ENCODE measurements at places on chromosomes 4 and X.

- peak; percentile 39 for ATAC-seq
These were observed 146.1 kb downstream of the DCTD start for GRCh38 chr4:182770996-182771514.

DNA sequence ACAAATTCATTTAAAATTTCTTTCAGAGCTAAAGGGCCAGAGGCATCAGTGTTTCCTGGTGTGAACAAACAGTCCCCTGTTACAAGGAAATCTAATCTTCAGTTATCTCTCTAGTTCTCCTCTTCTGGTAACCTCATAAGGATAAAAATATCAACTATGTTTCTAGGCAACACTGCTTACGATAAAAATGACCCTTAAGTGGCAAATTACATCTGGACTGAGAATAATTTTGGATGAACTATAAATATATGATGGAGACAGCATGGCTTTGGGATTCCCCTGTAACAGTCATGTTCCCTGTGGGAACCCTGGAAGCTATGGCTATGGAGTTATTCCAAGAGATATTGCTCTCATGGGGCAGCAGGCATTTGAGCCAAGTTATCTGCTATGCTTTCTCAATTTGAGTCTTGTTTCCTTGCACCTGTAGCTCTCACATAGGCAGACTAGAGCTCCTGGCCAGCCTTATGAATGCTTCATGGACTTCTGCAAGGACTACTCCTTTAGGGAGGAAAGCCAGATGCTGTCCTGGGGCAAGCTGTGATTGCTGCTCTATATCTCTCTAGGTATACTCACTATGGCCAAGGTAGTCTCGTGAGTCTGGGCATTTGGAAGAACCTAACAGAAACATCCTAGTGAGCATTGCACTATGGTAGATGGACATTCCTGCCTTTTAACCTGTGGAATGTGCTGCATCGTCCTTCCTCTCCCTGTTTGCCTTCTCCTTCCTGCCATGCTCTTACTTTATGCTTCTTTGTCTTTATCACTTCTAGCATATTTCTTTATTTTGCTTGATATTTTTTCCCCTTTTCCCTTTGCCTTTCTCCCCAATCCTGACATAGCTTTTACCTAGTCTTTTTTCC is 14.2 kb downstream of the C4orf33 start:
- no peak for ATAC-seq

- ATAC-seq, result no peak
These were observed 353.0 kb downstream of the IDS start for GRCh38 chrX:149151805-149152757.

DNA sequence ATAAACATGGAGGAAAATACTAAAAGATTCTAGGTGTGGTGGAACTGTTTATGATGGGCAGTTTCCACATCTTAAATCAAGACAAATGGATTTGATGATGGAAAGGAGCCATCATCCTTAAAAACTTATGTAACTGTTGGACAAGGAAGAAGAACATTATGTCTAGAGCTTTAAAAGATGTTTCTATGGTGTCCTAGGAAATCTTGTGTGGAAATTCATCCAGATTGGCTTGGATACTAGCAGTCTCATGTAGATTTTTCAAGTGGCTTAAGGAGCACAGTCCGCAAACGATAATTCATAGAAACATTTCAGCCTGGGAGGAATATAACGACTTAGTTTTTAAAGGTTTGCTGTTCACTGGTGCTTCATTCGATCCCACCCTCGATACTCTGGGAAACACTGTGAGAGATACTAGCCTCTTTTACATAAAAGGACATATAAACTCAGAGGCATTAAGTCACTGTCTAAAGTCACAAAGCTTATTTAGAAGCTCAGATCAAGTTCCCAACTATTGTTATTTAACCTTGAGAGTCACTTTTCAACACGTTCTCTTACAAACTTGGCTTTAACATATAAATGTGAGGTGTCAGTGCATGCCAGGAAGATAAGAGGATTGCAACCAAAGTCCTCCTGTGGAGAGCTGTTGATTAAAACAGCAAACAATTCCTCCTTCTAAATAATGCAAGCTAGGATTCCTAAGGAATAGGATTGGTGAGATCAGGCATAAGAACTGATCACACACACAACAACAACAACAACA is 135.7 kb upstream of the SCML1 start:
- ATAC-seq, result no peak

DNA sequence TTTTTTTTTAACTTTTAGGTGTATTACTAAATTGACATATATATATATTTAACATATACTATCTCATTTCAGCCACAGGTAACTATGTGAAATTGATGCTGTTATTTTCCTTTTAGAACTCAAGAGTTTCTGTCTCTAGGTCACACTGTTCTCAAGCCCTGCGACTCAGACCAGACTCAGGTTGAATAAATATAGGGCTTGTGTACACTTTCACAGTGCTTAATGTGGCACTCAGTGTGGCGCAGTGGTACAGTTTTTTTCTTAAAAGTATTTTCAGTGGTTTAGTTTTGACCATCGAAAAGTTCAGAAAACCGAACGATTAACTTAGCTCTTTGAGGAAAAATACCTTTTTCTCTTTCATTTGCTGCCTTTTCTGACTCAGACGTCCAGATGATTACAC is 24.7 kb downstream of the PACRGL start:
- no peak for ATAC-seq

DNA sequence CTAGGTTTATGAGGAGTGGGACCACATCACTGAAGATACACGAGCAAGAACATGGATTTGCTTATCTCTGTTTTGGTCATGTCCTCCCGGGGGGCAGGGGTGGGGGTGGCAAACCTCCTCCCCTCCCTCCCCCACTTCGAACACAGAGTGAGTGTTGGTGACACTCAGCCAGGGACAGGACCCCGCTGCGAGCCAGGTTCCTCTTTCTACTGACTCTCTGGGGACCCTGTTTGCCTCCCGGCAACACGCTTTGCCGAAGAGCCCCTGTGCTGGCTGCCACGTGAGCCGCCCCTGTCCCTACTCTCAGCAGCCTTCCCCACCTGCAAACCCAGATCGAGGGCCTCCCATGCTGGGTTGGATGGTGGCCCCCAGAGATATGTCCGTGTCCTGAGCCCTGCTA is 34.7 kb downstream of the P2RY8 start:
- no peak for ATAC-seq

- no peak for ATAC-seq
These were observed 8.0 kb upstream of the CISD2 start for GRCh38 chr4:102860611-102861324.

GRCh38 chr4:77911091-77911490 is 48.5 kb downstream of the MRPL1 start:
- no peak for ATAC-seq

- peak; percentile 71 for ATAC-seq
These were observed 1.5 kb downstream of the BRWD3 start for GRCh38 chrX:80807992-80808735.

DNA sequence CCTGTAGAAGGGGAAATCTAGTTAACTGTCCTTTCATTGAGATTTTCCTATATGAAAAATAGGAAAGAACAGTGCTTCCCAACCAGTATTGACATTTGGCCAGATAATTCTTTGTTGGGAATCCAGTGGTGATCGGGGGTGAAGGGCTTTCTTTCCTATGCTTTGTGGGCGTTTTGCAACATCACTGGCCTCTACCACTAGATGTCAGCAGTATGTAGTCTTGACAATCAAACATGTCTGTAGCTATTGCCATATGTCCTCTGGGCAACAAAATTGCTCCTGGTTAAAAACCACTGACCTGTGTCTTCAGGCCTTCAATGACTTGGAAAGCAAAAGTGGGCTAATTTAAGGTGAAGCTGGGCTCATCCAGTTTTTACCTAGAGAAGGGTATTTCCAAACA is 658.5 kb downstream of the DACH2 start:
- peak; percentile 51 for ATAC-seq

DNA sequence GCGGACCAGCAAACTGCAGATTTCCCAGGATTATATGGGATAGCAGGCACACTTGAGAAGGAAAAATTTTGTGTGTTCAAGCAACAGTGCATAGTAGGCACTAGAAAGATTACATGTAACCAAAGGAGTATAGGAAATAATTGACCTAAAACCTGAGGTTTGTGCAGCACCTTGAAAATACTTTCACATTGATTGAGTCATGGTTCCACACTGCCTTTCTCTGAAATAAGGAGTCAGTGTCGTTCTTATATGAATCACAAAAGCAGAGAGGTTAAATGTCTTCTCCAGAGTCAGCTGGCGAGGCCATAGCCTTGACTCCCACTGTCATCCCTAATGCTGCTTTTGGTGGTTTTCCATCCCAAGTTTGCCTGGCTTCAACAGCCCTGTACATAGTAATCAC is 138.9 kb downstream of the SOWAHB start:
- ATAC-seq, result no peak

- ATAC-seq, result no peak
These were observed 37.1 kb upstream of the KLHL8 start for GRCh38 chr4:87257523-87257922.

- no peak for ATAC-seq
These were observed at the start of gene MAGEB4 for GRCh38 chrX:30241724-30242415. Gene MAGEB4, plus strand, starts transcription at chrX:30242000. Its CDS starts 136 bp downstream, at chrX:30242136.

- no peak for ATAC-seq
These were observed 437.6 kb upstream of the CTSO start for GRCh38 chr4:156391325-156391653.

DNA sequence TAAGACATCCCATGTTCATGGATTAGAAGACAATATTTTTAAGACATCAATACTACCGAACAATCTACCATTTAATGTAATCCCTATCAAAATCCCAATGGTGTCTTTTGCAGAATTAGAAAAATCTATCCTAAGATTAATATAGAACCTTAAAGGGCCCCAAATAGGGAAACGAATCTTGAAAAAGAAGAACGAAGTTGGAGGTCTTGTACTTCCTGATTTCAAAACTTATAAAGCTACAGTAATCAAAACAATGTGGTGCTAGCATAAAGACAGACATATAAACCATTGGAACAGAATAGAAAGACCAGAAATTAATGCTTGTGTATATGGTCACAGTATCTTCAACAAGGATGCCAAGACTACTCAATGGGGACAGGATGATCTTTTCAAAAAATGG is 42.0 kb downstream of the CENPE start:
- no peak for ATAC-seq

DNA sequence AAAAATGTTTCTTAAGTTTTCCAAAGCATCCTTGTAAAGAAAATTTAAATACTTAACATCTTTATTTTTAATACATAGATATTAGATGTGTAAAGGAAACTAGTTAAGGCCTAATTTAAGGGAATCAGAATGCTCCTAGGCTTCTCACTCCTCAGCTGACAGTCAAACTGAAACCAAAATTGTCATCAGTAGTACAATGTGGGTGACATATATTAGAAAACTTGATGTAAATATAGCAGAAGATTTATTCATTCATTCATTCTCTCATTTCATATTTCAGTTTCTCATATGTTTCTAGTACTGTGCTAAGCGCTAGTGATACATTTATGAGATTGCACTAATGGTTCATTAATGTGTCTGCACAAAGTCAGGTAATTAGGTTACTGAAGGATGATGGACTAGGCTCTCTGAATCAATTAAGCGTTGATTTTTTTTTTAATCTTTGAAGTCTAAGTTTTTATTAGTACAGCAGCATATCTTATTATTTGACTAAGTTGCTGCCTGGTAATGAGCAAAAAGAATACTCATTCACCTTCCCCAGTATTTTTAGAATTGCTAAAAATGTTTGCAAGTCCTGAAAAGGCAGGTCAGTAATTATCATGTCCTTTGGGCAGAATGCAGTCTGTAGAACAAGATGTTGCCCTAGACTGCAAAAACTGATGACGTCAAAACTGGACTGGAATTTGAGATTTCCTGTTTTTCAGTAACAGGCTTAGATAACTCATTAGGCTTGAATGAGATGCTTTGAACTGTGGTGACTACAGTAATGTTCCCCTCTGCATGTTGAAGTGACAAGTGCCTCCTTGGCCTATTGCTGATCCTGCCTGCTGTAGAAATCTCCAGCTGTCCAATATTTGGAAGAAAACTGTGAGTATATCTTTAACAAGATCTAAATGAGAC is 128.7 kb downstream of the ARHGAP24 start:
- peak; percentile 57 for ATAC-seq

DNA sequence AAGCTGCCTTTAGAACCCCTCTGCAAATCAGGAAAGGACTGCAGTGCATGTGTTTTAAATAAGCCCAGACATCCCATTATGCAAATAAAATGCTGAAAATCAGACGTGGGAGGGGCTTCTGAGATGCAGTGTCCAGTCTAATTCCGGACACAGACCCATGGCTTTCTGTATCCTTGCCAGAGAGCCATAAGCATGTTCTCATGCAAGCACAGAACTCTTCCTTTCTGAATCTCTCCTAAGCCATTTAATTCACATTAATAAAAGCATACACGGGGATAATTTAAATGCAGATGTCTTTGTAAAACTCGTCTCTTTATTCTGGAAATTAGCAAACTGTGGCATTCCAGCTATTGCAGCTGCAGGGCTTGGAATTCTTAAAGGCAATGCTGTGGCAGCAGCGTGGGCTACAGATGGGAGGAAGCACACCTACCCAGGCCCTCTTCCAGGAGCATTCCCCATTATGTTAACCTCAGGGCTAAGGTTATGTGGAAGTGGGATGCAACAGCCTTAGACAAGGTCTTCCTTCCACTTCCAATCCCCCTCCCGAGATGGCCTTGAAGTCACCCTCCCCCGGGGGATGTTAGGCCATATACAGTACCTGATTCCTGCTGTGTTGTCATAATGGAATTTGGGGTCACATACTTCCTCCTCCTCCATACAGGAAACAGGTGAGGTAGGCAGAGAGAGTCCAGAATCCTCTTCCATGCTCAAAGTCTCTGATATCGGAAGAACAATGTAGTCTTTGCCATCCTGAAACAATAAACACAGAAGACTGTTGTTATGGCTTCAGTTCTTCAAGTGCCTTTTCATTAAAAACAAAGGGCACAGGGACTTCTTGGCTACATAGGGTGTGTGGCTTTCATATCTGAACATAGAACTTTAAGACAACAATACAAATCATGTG is 38.1 kb downstream of the KDR start:
- ATAC-seq, result peak; percentile 44

DNA sequence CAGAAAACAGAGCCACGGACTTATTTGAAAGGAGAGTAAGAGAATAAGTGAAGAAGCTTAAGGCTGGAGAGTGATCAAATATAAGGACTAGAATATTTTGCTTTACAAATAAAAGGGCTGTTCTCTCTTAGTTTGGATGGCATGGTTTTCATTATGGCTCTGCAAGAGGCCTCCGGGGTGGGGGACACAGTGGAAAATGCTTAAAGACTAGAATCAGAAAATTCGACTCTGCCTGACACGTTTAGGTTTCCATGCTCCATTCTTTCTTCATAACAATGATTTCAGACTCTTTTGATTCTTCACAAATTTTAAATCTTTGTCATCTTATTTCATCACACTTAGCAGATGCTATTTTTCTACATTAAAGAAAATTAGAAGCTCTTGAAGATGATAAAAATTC is 632.4 kb upstream of the BOD1L1 start:
- ATAC-seq, result no peak
